ENCODE measurements at places on chromosomes 1 and 21.

GRCh38 chr1:70994753-70995268, 52.8 kb downstream of the PTGER3 start:
- DNase-seq, result no peak

GRCh38 chr1:18300376-18300775, 180.4 kb upstream of the KLHDC7A start:
- DNase-seq, result no peak

DNA sequence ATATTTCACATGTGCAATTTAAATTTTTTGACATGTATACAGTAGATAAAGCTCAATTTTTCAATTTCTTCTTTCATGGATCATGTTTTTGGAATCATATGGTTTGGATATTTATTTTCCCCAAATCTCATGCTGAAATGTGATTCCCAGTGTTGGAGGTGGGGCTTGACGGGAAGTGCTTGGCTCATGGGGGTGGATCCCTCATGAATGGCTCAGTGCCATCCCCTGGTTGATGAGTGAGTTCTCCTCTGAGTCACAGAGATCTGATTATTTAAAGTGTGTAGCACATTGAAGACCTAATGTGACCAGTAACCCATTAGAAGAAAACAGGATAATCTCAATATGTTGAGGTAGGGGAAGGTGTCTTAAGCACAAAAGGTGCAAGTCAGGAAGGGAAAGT, 9.1 kb upstream of the IFI16 start:
- no peak for DNase-seq

GRCh38 chr1:219826290-219826689, 102.1 kb downstream of the SLC30A10 start:
- DNase-seq, result no peak

DNA sequence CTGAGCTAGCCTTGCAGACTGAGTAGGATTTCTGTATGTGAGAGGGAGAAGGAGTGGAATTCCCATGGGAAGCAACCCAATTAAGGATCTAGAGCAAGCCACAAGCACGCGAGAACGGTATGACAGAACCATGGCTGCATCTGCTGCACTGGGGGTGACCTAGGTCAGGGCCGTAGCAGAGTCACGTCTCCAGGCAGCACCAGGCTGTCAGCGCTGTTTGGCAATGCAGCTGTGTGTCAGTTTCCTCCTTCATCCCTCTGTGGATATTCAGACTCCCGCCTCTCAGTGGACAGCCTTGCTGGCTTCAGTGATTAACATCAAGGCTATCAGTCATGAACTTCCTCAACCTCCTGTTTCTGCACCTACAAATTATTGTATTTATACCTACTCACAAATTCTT, 118.1 kb upstream of the PPP2R5A start:
- DNase-seq, result no peak

- no peak for DNase-seq
These were observed 144.5 kb upstream of the DNAH14 start for GRCh38 chr1:224785040-224785328.

DNA sequence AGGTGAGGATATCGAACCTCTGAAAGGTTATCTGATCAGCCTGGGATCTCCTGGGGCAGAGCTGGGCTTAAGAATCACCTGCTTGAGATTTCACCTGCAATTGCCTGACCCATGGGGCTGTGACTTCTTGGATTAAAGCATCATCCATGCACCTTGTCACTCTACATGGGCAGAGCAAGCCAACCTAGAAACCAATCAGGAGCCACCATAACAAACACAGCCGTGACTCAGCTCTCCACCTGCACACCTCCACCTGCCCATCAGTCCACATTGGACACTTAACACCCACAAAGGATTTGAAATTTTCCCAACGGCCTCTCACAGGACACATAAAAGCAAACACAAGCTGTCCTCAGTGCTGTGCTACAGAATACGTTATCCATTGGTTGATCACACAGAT, 35.1 kb upstream of the ETS2 start:
- no peak for DNase-seq

DNA sequence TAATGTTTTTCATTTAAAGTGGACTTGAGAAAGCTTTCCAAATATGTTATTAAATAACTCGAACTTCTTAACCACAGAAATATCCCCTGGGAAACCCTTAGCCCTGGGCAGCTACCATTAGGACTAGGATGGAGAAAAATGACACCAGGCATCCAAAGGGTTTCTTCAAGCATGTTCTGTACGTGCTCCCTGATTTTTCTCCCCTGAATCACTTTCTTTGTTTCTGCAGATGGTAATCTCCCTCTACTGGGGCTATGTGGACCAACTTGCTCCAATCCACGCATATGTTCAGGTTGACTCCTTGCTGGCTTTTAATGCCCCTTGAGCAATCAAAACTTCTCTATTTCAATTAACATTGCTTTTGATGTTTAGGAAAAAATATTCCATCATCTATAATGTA, 312.7 kb upstream of the C1orf87 start:
- no peak for DNase-seq

GRCh38 chr1:200634261-200635122, 13.9 kb upstream of the KIF14 start:
- DNase-seq, result no peak

- DNase-seq, result no peak
These were observed 20.7 kb downstream of the CASZ1 start for GRCh38 chr1:10775763-10776162.

- DNase-seq, result no peak
These were observed 56.3 kb downstream of the ITGB3BP start for GRCh38 chr1:63466759-63467158.

GRCh38 chr1:8985915-8986813, 40.1 kb downstream of the SLC2A7 start:
- DNase-seq, result no peak

- DNase-seq, result peak; percentile 43
These were observed 743 bp downstream of the PHF13 start for GRCh38 chr1:6614019-6614928.

DNA sequence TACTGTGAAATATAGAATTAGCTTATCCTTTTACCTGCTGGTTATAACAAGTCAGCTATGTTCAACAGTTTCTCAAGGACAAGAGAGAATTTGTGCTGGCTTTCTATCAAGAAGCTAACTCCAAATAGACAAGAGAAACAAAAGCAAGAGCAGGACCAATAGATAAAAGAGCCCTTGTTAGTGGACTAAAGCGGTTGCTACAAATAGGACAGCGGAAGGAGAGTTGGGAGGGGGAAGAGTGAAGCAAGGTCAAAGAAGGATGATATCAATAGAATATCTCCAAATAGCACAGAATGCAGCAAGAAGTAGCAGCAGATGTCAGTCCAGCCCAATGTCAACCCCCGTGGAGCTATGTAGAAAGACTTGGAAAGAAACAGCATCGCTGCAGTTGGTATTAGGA, 53.0 kb upstream of the AKT3 start:
- no peak for DNase-seq

DNA sequence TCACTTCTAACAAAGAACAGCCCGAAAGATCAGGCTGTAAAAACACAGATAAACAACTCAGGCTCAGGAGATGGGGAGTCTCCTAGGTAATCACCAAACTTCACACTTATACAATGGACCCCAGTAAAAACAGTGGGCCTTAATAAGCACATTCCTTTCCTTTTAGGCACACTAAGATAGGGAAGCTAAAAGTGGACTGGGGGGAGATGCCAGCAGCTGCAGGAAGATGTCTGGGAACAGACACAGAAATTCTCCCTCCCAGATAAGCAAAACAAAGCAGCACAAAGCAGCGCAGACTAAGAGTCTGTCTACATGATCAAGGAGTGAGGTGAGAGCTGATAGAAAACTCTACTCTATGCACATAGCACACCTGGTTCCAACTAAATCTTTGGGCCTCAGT, 29.0 kb upstream of the CTBS start:
- no peak for DNase-seq

DNA sequence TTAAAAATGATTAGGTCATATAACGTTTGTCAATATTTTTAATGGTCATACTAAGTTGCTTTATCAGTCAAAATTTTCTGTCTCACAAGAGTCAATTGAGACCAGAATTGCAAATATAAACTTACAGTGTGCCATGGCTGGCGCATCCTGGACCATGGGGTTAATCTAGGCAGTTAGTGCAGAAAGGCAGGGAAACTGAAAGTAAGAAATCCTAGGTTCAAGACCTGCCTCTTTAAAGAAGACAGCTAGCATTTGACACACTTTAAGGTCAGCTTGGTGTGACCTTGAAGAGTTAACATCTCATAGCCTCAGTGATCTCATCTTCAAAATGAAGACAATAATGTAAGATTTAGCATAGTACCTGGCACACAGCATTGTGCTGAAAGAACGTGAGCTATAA, 210.0 kb upstream of the DAB1 start:
- no peak for DNase-seq

DNA sequence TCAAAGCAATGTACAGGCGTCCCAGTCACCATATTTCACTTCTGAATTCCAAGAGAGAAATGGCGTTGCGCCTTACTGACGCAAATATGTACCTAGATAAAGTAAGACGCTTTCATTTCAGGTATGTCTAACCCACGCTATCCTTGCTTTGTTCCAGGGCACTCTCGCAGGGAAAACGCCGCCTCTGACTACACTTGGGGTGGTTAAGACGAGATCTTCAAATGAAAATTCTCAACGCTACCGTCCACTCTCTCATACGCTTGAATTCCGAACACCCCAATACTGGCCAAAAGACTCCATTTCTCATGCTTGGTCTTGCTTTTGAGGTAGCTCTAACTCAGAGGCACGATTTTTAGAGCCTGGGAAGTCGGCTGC, 736 bp upstream of the ZMPSTE24 start:
- DNase-seq, result no peak

- DNase-seq, result no peak
These were observed 2.2 kb upstream of the G0S2 start for GRCh38 chr1:209672705-209673630.

GRCh38 chr1:115771094-115771846, 2.8 kb upstream of the CASQ2 start:
- no peak for DNase-seq

DNA sequence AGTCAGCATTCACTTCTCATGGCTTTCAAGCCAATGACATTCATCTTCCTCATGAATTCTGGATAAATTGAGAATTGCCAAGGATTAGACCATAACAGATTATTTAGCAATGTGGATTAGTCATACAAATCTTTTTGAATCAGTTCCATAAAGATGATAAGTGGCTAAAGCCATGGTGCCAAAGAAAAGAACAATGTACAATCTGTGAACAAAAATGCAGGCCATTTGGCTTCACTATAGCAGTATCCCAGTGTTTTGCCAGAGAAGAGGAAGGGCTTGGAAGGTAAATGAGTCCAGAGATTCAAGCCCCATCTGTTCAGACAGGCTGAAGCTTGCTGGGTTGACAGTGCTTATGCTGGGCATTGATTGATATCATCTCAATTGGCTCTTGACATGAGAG, 376.4 kb upstream of the LRRC7 start:
- no peak for DNase-seq

DNA sequence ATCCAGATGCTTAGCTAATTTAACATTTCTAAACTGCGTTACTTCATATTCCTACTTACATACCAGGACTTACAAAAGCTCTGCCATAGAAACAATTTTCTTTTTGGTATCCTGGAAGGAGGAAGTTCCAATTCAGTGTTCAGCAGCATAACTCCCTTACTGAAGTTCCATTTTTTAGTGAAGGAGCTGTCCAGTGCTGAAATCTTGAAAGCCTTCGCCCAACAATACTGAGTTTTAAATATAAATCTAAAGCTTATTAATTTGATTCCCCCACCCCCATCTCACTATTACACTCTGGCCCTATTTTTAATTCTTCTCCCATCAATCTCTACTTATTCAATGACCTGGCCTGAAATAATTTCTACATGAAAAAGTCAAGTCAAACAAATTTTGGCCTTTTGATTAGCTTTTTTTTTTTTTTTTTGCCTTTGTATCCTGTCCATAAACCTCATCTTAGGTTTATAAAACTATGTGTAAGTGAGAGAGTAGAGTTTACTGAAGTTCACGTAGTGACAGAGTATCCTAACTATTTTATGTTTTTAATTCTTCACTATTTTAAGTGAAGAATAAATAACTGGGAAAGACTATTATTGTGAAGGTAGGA, 323.0 kb upstream of the PLD5 start:
- no peak for DNase-seq

DNA sequence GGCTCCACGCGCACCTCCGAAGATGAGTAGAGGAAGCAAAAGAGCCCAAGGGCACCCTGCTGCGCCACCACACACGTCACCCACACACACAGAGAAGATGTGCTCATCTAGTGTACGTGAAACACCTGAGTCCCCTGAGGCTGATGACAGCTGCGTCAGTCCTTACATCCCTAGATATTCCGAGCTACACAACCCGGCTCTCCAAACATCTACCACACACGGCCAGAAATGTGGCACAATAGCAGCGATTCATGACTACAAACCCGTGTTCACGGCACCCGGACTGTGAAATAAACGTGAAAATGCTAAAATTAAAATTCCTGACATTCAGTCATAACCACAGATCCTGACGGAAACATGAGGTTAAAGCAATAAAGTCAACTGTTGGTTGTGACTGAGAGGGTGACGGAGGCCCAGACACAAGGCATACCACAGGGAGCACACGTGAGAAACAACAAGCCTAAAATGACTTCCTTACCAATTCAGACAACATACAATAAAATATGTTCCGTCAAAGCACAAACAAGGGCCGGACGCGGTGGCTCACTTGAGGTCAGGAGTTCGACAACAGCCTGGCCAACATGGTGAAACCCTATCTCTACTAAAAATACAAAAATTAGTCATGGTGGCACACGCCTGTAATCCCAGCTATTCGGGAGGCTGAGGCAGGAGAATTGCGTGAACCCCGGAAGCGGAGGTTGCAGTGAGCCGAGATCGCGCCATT, 7.3 kb downstream of the SSU72 start:
- DNase-seq, result no peak

GRCh38 chr1:170776777-170777176, 112.8 kb downstream of the PRRX1 start:
- no peak for DNase-seq

DNA sequence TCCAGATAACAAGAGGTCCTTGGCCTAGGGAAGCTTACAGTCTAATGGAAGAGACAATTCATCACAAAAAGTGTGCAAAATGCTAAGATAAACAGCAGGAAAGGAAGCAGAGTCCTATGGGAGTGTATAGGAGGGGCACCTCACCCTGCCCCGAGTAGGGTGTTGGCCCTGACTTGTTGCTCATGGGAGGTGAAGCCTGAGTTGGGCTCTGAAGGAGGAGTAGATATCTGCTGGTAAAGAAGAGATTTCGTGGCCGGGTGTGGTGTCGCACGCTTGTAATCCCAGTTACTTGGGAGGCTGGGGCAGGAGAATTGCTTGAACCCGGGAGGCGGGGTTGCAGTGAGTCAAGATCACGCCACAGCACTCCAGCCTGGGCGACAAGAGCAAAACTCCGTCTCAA, 18.6 kb upstream of the GPR37L1 start:
- DNase-seq, result no peak

- no peak for DNase-seq
These were observed 46.8 kb downstream of the MACO1 start for GRCh38 chr1:25477448-25478034.

- DNase-seq, result no peak
These were observed 142.7 kb downstream of the TSEN15 start for GRCh38 chr1:184194236-184194635.

DNA sequence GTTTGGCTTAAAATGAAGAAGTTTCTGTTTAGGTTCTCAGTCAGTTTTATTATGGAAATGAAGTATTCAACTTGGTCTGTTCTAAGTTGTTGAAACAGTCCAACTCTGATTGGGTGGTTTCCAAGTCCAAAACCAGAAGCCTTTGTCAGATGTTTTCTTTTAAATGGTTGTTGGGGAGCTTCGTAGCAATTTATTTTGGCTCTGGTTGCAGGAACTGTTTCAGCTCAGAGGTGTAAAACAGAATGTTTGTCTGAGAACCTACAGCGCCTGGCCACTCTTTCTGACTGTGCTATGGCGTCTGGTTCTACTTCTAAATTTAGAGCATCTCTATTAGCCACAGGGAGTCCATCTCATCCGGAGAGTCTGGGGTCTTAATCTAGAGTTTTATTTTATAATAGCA, 582.6 kb upstream of the TMPRSS15 start:
- no peak for DNase-seq

All from stimulated activated CD4-positive, alpha-beta T cell treated with anti-CD3 and anti-CD28 coated beads, TNF-alpha, amount 100 ng/mL, for 4 hours (primary cell).